Calu3 (cell line): ENCODE measurements at places on chromosomes 13 and 19. TPM values are rescaled to one million over a fixed set of nuclear protein-coding genes. Genes with fewer than 3 reads are reported as not detected.

Gene KLK14
- 0.34 and 0.38 TPM in 2 replicates for total RNA-seq

Gene ZNF304
- total RNA-seq, result 6.2 and 6.5 TPM in 2 replicates

DNA sequence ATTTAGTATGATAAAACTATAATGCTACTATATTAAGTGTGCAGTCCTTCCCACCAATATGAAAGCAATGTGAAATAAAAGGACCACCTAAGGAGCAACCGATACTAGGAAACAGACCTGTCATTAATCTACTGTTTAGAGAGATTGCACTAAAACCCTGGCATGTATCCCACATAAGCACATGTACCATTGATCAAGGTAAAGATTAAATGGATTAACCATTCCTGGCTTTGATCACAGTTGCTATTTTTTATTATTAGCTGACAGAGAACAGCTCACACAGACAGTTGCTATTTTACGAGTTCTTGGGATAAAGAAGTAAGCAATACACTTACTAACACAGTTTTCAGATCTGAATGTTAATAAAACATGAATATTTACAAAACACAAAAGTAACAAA lies 57.7 kb upstream of the ZDHHC20 start:
- no peak overlapping the region for H3K27ac ChIP-seq
- H3K27me3 ChIP-seq, result no peaks in the 10 kb centered on the region
- H3K4me3 ChIP-seq, result no peak overlapping the region

DNA sequence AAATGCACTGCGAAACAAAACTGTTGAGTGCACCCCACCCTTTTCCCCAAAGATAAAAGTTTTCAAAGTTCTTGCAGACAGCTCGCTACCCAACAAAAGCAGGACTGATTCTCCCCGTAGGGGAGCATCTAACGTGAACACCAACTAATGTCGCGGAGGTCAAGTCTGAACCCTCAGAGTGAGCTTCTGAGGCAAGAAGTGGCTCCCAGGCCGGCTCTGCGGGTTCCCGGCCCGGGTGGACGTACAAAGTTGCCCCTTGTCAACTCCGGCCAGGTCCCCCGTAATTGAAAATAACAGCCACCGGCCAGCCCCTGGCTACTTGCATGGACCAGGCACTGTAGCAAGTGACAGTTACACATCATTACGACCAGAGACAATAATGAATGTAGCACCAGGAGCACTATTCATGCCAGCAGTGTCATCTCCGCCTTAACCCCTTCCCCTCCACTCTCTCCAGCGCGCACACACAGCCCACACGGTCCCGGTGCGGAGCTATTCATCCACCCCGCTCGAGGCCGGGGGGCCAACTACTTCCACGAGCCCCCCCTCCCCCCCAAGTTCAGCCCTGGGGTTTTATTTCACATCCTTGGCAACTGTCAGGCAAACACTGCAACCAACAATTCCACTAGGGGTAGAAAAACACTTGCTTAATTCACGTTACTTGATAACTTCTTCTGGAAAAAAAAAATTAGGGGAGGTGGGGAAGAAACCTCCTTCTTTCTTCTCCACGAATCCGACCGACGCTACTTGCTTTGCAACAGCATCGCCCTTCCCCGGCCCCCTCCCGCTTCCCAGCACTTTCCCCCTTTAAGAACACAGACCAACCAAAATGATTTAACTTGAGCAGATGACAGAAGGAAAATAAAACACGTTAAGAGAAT lies 1.2 kb downstream of the KLF12 start:
- no peaks in the 10 kb centered on the region for H3K27me3 ChIP-seq
- no peaks in the 10 kb centered on the region for H3K4me1 ChIP-seq
- peak overlapping the region; percentile 39 for H3K27ac ChIP-seq
- no peak overlapping the region for H3K4me3 ChIP-seq
- H3K36me3 ChIP-seq, result peaks cover 7% of the 10 kb centered on the region

DNA sequence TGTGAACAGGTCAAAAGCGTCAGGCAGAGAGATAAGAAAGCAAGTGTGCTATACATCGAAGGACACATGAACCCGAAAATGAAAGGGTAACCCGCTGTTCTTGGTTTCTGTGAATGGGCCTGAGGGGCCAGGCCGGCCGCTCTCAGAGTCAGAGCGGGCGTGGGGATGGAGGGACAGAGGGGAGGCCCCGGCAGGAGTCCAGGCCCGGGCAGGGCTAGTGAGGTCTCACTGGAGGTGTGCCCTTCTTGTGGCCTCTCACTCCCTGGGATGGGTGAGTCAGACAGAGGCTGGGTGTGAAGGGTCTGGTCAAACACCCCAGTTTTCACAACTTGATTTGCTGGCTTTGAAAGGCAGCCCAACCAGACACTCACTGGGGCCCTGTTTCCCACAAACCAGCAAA lies 17.4 kb upstream of the NDUFS7 start:
- H3K27ac ChIP-seq, result no peak overlapping the region
- H3K4me1 ChIP-seq, result no peaks in the 10 kb centered on the region
- H3K36me3 ChIP-seq, result peaks cover 31% of the 10 kb centered on the region
- DNase-seq, result no peak
- H3K4me3 ChIP-seq, result no peak overlapping the region
